ENCODE measurements at places on chromosomes 4 and X.

DNA sequence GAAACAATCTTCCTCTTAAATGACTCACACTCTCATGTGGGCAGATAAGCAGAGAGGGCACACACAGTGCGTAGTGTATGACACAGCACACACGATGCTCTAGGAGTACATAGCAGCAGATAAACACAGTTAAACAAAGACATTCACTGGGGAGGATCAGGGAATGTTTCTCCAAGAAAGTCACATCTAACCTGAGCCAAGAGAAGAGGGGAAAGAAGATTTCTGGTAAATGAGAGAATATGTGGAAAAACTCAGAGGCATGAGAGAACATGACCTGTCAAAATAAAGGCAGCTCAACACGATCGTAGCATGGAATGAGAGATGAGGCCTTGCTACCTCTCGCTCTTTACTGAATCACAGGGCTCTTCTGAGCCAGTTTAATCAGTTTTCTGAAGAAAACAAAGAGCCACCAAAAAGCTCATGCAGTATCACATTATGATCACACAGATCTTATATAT lies 251.0 kb downstream of the ANK2 start:
- no peak for DNase-seq

GRCh38 chrX:47482512-47483305 lies at the start of gene ZNF41:
Gene ZNF41, minus strand, starts transcription at chrX:47483222. Its CDS starts 15,741 bp downstream, at chrX:47467481.
- peak; percentile 88 for DNase-seq

- no peak for DNase-seq
Observed at GRCh38 chr4:154126276-154126675, 337.4 kb upstream of the SFRP2 start.

- DNase-seq = no peak
Observed at GRCh38 chr4:105714071-105714521, 5.5 kb downstream of the GSTCD start.

DNA sequence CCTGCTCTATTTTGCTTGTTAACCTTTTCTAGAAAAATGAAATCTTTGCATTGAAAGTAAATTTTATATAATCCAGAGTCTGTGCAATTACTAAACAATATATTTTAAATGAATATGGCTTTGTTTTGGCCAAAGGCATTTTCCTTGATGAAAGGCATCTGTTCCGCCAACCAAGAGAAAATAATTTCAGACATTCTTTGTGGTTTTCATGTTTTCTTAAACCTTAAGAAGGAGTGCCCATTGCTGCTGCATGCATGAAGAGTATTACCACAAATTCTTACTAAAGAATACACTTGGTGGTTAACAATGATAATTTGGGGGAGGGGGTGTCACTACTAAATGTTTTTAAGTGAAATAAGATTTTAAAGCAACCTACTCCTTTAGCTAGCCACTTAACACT lies 2.7 kb upstream of the PDGFC start:
- DNase-seq = no peak

- DNase-seq = no peak
Observed at GRCh38 chr4:162782096-162782777, 384.5 kb downstream of the NAF1 start.

- DNase-seq = no peak
Observed at GRCh38 chr4:147991543-147992283, 259.8 kb downstream of the ARHGAP10 start.

- no peak for DNase-seq
Observed at GRCh38 chrX:38768079-38768478, 33.2 kb upstream of the MID1IP1 start.

DNA sequence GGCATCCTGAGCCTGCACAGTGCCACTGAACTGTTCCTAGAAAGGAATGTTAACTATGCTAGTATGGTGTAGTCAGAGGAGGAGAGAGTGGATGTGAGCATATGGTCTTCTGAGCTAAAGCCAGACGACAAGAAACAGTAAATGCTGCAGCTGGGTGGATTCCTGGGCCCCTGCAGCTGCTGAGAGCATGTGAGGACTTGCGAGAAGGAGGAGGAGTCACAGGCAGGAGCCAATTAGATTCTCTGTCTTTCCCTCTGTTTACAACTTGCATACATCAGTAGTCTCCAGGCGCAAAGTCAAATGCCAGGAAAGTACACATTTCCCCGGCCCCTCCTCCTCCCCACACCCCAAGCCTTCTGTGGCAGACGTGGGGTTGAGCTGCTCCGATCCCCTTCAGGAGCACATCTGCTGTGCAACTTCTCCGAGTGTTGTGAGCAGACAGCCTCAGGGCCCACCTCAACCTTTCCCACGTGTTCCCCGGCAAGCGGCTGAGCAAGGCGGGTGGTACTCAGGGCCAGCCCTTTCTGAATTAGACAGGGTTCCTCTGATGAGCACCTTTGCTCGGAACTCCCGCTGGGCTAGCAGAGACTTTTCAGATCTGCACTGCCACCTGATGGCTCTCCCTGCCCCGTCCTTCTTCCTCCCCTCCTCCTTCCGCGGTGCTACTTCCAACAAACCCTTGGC lies 108.7 kb upstream of the ATP6AP2 start:
- DNase-seq = peak; percentile 50

GRCh38 chr4:188869581-188869980 lies 730.3 kb downstream of the TRIML1 start:
- no peak for DNase-seq

DNA sequence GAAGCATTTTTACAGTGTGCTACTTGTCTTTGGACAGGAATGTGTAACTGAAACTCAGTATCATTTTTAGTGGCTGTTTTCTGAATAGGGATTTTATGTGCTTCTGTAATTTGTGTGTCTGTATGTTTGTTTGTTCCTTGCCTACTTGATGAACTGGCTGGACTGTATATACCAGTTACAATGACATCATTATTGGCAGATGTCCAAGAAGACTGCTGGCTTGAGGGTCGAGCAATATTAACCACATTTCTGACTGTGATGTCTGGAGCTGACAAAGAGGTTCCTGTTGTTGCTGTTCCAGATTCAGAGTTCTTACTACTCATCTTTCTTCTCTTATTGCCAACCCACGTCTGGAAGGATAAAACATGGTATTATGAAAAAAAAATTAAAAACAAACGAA lies 33.0 kb downstream of the HDX start:
- DNase-seq = no peak

- no peak for DNase-seq
Observed at GRCh38 chr4:12270546-12270945, 841.9 kb upstream of the HS3ST1 start.

DNA sequence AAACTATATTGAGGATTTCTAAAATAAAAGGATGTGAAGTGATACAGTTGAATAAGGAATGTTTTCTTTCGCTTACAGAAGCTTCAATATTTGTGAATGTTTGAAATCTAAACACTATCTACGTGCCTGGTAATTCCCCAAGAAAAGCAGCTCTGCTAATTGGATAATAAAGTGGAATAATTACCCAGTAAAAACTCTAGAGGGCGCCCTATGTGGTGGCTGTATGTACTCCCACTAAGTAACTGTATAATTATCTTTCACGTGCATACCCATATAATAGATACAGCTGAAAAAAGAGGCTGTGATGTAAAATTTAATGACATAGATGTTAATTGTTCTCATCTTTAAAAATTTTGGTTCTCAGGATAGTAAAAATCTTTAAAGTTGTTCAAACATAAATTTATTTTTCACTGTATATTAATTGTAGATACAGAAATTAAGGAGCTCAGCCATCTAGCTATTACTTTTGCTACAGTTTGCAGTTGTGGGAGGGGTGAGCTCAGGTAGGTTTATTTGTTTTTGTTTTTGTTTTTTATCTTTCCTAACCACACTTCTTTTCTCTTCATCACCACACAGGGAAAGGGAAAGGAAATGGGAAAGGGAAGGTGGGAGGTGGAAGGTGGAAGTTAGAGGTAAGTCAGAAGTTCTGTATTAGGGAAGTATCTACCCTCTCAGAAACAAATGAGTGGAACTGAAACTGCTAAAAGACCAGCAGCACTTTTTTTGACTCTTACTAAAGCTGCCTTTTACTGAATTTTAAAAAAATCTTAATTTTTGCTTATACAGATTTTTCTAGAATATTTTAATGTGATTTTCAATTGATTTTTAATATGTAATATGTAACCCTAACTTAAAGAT lies 151.7 kb upstream of the RPS6KA6 start:
- no peak for DNase-seq

DNA sequence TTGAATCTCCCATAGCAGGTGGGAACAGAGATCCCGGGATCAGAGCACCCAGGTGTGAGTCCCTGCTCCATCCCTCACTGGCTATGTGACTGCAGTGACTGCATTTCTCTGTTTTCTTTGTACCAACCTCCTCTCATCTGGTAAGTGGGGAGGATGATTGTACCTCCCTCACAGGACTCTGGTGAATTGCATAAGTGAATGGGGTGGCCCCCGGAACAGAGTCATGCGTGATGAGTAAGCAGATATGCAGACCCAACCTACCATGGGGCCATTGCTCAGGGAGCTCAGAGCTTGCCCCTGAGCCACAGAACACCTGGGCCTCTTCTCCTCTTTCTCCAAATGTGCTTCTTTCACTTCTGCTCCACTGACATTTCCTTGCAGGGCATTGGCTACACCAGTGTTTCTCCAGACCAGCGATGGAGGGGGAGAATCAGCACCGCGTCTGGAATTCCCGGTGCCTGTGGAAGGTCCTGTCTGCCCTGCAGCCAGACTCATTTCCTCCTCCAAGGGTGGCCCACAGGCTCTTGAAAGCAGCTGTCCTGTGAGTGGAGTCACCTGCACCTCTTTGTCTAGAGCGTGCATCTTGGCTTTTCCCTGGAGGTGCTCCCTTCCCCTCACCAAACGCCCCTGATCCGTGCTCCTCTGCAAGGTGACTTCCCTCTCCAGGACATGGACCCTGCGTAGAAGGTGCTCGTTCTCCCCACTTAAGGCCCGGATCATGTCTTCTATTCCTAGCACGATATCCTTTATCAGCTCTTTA lies 30.0 kb downstream of the C4orf50 start:
- DNase-seq = no peak

DNA sequence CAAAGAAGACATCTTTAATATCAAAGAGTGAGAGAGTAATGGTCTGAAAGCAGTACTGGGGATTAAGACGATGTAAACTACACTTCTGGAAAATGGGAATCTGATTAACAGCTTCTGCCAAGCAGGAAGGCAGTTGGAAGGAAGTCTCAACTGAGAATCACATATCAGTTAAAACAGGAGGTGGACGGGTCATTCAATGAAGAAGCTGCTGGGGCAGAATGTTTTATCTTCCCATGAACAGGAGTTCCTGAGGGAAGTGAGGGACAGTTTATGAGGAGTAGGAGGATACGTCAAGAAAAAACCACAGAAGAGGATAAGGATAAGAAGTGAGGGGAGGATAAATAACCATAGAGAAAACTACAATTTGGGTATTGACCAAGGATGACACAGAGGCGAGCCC lies 38.7 kb upstream of the MAGEA10 start:
- DNase-seq = no peak

- no peak for DNase-seq
Observed at GRCh38 chr4:165927366-165927765, 54.3 kb downstream of the TLL1 start.

GRCh38 chr4:8507196-8507570 lies 66.6 kb downstream of the TRMT44 start:
- DNase-seq = no peak

GRCh38 chr4:87179751-87180150 lies 40.7 kb downstream of the KLHL8 start:
- DNase-seq = no peak

- DNase-seq = no peak
Observed at GRCh38 chrX:15334561-15334960, 762 bp downstream of the PIGA start.

DNA sequence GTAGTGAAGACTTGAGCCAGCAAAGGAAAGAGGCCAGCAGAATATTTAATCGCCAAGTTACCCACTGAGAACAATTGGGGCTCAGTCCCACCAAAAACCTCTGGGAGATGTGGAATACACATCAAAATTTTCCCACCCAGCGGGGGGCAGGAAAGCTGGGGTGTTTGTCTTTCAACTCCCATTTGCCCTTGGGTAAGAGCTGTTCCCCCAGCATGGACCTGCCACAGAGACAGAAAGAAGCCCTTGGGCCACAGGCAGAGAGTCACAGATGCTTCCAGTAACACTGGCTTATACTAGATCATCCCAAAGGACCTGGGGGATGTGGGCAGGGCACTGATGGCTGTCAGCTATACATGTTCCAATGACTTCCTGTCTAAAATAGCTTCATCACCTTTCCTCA lies 18.9 kb upstream of the FBXW7 start:
- no peak for DNase-seq

GRCh38 chr4:180164799-180165198 lies 2078.4 kb upstream of the TENM3 start:
- no peak for DNase-seq

GRCh38 chrX:12463052-12463451 lies 324.8 kb downstream of the FRMPD4 start:
- DNase-seq = peak; percentile 2

- DNase-seq = peak; percentile 96
Observed at GRCh38 chr4:186726426-186727168, 2.9 kb upstream of the FAT1 start.

DNA sequence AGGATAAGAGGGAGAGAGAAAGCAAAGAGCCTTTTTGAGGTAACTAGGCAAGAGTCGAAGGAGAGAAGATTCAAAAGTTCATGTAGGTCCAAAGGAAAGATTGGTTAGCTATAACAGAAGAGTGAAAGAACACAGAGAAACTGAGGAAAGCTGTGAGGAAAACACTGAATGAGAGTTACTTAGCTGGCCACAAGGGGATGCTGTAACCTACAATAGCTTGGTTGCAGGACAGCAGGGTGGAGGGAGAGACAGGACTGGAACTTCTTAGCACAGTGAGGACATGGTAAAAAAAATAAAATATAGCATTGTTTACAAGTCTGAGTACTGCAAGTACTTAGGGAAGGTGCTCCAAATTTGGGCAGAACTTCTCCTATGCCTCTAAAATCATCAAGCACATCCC lies 48.3 kb downstream of the RAI2 start:
- peak; percentile 73 for DNase-seq

DNA sequence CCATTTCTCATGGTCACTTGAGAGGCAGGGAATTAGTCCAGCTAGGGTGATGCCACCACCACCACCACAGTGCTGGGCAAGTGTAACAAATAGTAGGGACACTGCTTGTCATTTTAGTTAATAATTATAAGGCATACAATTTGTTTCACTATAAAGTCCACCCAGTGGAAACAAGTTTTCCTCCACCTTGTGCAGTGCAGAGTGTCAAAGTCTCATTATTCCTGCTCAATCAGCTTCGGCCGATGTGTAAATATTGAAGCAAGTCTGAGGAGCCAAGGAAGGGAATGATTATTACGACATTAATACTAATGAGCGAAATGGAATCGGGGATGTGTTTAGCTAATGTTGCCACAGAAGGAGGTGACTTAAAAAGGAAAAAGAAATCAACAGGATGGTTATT lies 340.4 kb downstream of the NKX6-1 start:
- DNase-seq = no peak

- no peak for DNase-seq
Observed at GRCh38 chr4:163680386-163681098, 186.1 kb downstream of the TMA16 start.

Measured in H7 (cell line).